Activated naive CD4-positive, alpha-beta T cell (primary cell): ENCODE measurements at places on chromosomes 11 and 22.
A peak's percentile ranks its signal among the peaks of the same experiment; 100 is the strongest.

- DNase-seq: no peak
Observed at GRCh38 chr11:109035284-109035683, 370.4 kb downstream of the DDX10 start.

DNA sequence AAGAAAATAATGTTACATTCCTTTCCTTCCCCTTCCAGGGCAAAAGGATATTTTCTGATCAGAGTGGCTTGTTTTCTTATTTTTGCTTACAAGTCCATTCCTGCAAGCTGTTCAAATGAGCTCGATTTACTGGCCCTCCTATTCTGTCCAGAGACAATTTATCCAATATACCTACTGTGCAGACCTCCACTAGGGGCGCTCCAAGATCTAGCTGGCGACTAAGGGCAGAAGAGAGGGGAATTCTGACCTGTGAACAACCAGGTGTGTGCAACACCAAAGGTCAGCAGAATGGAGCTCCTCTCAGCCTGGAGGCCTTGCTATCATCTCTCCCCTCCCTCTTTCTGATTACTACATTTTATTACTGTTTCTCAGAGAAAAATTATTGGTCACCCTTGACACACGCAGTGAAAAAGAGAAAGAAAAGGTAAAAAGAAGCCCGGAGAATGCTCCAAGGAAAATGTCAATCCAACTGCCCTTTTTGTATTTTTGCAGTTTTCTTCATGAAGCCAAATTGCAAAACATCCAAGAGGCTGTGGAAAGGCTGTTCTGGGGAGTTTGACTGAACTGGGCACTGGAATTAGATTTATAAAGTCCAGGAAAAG lies 3.2 kb downstream of the SEZ6L start:
- DNase-seq: no peak

DNA sequence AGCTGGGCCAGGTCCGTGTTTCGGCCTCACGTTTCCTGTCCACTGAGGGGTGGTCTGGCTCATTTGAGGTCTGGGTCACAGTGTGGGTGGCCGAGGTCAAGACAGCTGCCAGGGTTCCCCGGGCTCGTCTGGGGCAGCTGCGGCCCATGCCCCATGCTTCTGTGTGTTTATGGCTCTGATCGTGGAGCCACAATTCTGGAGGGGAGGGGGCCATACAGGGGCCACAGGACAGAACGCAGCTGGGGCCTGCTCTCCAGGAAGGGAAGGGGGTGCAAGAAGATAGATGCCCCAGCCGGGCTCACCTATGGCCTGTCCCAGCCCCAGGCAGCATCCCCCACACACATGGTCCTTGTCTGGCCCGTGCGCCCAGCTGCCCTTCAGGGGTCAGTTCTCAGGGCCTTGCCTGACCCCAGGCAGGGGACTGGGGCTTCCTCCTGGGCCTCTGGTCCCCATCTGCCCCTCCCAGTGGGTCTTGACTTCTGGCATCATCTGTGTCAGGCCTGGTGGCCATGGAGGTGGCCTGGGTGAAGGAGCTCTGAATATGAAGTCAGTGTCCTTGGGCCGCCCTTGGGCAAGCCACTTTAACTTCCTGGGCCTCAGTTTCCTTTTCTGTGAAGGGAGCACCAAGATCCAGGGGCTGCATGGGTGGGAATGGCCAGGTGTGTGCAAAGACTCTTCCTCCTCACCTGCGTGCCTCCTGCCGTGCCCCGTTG lies 8.4 kb downstream of the TSPAN32 start:
- DNase-seq: no peak

DNA sequence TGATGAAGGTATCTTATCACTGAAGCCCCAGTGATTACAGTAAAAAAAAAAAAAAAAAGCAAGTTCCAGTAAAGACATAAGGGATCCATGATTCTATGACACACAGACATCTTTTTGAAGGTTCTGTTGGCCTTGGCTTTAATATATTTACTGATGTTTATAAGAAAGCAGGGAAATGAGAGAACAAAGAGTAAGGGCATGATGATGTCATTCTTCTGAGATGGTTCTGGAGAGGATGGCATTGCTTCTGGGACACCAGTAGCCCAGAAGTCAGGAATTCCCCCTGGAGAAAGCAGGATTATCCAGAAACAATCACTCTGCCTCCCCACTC lies 233.6 kb downstream of the FAM76B start:
- DNase-seq: no peak

- DNase-seq: no peak
Observed at GRCh38 chr11:108853864-108854263, 189.0 kb downstream of the DDX10 start.

DNA sequence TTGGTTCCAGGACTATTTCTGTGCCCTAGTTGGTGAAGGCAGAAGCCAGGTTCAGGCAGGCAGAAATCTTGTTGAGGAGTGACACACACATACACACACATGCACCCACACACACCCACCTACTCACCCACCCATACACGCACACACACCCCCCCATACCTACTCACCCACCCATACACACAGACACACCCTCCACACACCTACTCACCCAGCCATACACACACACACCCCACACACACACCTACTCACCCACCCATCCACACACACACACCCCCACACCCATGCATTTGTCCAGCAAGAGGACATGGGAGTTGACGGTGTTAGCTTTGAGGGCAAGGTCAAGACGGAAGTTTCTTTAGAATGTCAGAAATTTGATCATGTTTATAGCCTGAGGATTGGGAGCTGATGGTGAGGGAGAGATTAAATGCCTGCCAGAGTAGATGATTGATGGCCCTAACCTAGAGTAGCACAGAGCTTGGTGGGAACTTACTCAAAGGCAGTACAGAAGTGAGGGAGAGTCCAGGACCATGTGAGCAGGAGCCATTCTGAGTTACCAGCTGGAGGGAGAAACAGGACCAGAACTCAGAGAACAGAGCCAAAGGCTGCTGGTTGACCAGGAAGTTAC lies 68.9 kb downstream of the CYB5R2 start:
- no peak for DNase-seq

GRCh38 chr11:119323532-119324033 lies 6.7 kb upstream of the MCAM start:
- DNase-seq: peak; percentile 77

- no peak for DNase-seq
Observed at GRCh38 chr11:117706322-117706814, 90.6 kb downstream of the DSCAML1 start.

- no peak for DNase-seq
Observed at GRCh38 chr11:128766591-128767081, 72.8 kb downstream of the FLI1 start.

DNA sequence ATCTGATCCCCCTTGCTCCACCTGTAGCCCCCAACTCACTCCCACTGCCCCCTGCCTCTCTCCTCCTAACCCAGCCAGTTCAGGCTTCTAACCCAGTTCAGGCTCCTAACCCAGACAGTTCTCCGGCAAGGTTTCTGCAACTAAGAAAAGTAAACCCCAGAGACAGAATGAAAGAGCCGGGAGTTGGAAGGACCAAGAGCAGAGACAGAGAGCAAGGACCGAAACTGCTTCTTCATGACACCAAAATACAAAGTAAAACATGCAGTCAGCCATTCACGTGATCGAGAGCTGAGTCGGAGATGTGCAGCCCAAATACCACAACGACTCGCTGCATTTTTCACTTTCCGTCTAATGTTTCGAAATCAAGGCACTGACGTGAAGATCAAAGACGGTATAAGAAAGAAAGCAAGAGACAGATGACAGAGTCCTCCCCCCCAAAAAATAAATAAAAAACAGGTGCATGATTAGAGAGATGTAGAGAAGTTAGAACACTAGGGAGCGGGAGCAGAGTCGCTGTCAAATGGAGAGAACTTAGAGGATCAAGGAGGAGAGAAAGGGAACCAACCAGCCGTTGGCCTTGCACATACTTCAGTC lies 884 bp downstream of the IL10RA start:
- DNase-seq: no peak

DNA sequence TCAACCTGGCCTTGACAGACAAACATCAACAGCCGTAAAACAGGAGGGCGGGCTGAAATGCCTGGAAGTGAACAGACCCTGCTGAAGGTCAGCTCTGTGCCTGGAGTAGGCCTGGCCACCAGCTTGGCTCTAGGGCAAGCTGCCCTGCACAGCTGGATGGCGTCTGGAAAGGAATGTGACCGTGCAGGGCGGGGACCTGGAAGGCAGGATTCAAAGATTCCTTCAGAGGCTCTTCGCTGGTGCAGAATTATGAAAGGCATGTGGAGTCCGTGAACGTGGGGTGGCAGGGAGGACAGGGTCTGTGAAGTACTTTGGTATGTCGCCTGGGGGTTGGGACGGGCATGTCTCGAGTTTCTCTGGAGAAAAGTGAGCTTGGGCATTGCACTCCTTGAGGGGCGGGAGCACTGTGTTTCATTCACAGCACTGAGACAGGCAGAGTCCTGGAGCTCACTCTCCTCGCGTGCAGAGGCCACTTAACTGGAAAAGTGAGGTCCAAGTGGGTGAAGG lies 1.5 kb downstream of the EHD1 start:
- DNase-seq: no peak
